ENCODE measurements at places on chromosomes 2 and 18.

DNA sequence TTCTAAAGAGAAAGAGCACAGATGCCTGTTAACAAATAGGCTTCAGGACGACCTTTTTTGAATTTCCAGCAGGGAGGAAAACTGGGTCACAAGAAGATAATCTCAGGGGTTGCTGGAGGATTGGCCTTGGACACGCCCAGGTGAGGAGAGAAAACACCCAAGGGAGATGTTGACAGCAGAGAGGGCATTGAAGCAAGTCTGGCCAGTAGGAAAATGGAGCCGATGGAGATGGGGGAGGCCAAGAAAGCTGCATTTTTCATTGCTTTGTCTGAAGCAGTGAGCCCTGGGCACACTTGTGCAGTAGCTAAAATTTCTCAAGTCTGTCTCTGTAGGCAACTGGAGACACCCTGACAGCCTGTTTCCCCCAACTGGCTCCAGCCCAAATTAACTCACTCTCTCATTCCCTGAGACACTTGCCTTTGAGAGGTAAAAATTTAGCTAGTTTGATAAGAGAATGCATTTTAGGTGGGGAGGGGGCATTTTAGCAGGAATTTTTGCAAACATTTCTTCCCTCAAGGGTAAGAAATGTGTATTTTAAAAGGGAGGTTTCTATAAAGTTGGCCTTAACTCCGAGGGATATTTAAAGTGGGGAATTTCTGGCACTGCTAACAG is 165.5 kb downstream of the TGIF1 start:
- no peak for DNase-seq

DNA sequence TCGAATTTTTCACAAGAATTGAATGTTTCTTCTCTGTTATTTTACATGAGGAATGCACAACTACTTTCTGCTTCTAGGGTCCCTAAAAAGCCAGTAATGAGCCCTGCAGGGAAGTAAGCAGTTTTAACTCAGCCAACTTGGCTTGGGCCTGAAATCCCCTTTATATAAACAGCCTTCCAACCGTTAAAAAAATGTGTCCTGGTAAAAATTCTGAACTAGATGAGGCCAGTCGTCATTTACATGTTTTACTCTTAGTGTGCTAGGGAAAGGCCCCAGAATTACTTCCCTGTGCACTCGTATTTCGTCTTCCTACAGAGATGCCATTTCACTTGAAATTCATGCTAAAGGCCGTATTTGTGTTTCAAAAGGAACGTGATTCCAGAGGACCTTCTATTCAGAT is 42.4 kb upstream of the RPE start:
- DNase-seq: no peak

DNA sequence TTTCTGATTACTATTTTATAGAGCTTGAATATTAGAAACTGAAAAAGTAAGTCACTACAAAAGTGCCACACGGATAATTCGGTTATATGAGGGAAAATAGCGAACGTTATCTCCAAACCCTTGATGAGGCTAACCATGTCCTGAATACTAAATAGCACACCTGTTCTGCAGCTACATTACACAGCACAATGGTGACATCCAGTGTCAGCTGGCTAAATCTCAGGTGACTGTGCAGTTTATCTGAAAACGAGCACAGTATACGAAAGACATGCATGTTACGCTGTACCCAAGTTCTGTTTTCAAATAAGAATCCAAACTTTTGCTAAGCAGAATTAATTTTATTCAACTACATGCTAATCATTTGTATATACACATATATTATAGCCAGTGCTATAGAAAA is 9.0 kb downstream of the CCDC68 start:
- no peak for DNase-seq

DNA sequence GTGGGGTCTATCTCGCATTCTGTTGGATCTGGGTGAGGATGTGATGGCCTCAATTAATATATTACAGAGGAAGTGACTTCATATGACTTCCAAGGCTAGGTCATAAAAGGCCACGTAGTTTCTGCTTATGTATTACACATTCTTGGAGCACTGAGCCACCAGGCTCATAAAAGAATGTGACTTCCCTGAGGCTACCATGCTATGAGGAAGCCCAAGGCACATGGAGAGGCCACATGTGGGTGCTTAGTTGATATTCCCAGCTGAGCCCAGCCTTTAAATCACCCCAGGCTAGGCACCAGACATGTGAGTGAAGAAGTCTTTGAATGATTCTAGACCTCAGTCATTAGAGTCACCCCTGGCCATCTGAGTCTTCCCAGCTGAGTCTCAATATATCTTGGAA is 13.3 kb upstream of the REEP1 start:
- no peak for DNase-seq

GRCh38 chr2:222884805-222885424 is 24.1 kb downstream of the ACSL3 start:
- no peak for DNase-seq

DNA sequence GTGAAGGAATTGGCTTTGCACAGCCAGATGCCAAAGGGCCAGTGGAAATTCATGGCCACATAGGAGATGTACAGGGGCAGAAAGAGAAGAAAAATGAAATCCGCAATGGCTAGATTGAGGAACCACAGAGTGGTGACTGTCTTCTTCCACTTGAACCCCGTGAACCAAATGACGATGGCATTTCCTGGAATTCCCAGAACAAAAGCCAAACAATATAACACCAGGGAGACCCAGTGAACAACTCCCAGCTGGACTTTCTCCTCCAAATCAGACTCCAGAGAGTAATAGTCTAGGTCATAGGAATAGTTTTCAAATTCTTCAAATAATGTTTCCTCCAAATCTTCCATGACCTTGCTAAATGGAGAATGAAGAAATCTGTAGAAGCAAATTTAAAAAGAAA is 17.2 kb downstream of the EEF1B2 start:
- DNase-seq: no peak

DNA sequence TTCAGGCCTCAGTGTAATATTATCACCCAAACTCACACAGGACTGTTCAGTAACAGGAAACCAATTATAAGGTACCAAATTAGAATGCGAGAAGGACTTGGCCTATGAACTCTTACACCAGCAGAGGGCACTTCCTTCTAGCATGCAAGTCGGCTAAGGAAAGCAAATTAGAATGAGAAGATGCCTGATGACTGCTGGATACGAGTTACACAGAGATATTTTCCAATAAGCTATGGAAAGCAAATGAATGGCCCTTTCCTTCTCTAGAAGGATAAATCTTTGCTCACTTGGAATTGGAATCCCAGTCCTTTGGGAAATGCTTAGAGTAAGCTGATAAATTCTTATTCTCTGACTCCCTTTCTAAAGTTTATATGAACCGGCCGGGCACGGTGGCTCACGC is 109.8 kb downstream of the AP1S3 start:
- no peak for DNase-seq

DNA sequence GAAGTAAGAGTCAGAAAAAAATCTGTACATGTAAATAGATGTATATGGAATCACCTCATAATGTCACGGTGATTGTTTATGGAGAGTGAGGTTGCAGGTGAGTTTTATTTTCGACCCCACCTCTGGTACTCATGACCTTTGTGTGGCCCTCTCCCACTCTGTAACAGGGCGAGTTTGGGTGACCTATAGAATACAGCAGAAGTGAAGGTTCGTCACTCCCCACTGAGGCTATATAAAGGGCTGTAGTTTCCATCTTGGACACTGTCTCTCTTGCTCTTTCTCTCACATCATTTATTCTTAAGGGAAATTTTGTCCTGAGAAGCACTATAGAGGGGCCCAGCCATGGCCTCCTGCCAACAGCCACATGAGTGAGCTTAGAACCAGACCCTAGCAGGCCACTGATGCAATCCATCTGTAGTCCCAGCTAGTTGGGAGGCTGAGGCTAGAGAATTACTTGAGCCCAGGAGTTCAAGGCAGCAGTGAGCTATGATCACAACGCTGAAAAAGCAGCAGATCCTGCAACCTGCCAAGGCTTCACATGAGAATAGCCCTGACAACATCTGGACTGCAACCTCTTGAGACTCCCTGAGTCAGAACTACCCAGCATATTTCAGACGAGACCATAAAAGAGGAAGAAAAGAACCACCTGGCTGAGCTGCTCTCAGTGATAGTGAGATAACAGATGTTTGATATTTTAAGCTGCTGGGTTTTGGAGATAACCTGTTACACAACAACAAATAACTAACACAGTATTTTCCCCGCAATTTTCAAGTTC is 74.3 kb upstream of the SLC1A4 start:
- no peak for DNase-seq

DNA sequence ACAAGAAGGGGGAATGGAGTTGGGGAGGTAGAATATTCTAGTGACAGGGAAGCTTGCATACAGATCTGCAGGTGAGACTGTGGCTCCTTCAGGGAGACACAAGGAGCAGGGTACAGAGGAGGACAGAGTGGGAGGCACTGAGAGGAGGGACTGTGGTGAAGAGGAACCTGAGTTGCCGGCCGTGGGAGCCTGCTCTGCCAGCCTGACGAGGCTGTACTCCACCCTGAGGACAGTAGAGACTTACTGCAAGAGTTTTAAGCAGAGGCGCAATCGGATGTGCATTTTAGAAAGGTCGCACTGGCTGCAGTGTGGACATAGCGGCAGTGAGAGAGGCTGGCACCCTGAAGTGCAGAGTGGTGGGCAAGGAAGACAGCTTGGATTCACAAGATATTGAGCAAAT is 185.8 kb downstream of the GFPT1 start:
- DNase-seq: no peak

DNA sequence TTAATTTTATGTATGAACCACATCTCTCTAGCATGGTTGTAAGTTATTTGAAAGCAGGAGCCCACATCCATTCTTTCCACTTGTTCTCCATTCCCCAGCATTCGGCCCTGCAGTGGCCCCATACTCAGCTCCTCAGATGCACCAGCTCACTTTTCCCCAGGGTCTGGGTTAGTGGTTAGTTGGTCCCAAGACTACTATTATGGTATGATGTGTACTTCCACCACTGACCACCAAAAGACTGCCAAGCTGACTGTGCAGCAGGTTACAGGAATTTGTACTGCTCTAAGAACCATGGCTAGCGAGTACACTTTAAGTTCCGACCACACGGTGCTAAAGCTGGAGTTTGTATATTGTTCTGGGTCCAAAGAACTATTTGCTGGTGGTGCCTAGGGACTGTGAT is 413.6 kb upstream of the TCF4 start:
- peak; percentile 56 for DNase-seq

DNA sequence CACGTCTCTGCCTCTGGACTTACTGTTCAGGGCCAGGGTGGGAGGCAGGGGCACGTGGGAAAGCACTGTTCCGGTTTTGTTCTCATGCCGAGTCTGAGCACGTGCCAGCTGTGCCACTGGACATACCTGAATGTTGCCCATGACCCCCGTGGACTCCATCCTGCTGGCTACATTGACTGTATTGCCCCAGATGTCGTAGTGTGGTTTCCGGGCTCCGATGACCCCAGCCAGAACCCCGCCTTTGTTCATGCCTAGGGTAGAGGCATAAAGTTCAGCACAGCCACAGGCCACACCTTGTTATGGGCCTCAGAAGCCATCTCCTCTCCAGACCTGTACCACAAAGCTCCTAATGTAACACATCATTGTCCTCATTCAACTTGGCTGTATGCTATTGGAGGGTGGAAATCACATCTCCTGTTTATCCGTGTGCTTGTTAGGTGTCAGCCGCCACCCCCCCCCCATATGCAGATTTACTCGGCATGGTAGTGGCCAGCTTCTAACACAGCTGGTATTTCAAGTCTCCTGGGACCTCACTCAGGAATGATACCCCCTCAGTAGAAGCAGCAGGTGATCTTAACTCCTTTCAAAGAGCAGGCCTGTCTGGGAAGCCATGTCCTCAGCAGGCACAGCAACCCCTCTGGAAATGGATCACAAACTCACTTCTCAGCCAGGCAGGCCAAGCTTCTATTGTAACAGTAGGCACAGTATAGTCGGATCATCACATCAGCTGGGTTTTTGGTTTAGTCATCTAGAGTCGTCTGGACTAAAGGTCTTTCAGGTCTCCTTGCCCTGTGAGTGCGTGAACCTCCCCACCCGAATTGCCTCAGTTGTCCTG is 27.6 kb downstream of the CENPO start:
- DNase-seq: no peak

DNA sequence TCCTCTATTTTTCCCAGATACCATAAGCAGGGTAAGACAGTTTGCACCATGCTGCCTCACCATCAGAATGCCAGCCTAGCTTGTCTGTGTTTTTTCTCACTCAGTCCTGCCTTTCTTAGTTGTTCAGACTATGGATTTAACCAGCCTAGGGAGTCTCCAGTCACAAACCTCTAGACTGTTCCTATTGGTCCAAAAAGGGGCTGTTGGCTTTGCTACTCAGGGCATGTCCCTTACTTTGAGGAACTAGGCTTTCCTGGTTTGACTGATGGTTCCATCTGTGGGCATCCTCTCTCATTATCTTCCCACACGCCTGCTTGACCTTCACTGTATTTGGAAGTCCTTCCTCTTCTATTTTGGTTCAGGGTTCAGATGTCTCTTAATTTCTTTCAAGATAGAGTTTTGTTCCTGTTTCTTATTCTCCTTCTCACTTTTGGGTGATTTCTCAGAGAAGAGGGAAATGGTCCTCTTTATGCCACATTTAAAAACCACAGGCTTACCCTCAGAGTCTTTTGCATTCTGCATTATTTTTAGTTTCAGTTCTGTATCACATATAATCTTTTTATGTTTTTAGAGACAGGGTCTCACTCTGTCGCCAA is 31.3 kb upstream of the TMEM131 start:
- DNase-seq: no peak
